ENCODE measurements at places on chromosomes 2 and 18.

- no peak for DNase-seq
Measured at GRCh38 chr2:57892920-57893319, 153.7 kb upstream of the VRK2 start.

DNA sequence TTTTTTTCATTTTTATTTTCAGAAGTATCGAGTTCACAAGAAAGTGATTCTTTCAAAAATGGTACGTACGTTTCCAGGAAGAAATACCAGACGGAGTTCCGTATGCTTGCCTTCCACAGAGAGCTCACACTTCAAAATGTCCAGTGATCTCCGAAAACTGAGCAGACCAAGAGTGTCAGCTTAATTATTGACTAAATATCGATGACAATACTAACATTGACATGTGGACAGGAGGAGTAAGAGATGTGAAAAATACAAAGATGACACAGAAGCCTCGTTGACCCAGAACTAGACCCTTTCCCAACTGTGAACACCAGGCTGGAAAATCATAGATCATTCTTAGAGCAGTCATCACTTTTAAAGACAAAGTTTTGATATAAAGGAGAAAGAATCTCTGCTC is 440.0 kb upstream of the POU3F3 start:
- DNase-seq, result no peak

- no peak for DNase-seq
Measured at GRCh38 chr2:239096676-239097427, 249.0 kb downstream of the TWIST2 start.

DNA sequence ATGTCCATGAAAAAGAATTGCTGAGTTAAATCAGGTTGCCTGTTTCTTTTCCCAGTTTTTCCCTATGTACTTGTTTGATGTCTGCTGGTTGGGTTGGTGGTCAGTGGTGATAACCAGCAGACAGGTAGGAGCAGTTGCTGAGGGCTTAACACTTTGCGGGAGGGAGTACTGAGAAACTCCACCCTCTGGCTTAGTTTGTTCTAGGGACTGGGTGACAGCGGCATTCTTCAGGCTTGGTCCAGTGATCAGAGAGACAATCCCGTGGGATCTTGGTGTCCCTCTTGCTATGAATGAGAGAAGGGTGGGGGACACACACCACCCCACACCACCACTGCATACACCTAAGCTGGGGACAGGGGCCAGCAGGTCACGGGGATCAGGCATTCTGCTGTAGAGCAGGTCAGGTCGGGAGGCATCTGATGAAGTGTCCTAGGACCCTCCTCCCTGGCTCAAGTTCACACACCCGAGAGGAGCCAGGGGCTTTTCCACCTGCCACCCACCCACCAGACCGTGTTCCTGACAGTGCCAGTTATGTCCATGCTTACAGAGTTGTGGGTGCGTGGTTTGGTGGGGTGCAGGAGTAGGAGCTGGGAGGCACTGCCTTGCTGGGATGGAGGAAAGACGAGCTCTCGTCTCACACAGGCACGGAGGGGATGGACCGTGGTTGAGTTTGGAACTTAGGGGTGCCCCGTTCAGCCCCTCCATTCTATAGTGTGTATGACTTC is 21.3 kb upstream of the ALLC start:
- DNase-seq, result no peak

DNA sequence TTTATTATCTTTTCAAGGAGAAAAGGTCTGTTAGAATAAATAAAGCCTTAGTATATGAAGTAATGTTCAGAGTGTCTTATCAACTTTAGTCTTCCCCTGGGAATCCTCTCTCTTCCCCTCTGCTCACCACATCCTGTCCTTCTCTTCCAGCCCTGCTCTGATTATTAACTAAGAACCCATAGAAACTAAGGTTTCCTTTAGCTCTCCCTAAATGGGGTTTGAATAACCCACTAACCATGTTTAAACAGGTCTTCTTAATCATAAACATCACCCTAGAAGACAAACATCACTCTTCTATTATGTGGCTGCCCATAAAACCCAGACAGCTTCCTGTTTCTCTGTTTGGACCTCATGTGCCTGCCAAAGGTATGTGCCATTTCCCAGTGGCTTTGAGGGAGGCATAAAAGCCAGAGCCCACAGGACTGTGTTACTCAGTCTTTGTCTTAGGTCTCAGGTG is 50.1 kb downstream of the SLC14A1 start:
- no peak for DNase-seq

GRCh38 chr2:158391876-158392275 is 64.7 kb downstream of the CCDC148 start:
- DNase-seq, result no peak

DNA sequence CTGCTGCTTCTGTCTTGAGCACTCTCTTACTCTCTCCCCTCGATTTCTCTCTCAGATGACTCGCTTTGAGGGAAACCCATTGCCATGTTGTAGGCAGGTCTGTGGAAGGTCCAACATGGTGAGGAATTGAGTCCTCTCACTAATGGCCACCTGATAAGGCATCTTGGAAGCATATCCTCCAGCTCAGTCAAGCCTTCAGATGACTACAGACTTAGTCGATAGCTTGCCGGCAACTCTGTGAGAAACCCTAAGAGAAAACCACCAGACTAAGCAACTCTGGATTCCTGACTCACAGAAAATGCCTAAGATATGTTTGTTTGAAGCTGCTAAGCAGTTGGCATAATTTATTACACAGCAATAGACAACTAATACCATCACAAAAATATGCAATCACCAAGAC is 51.2 kb downstream of the WDR75 start:
- DNase-seq, result no peak

DNA sequence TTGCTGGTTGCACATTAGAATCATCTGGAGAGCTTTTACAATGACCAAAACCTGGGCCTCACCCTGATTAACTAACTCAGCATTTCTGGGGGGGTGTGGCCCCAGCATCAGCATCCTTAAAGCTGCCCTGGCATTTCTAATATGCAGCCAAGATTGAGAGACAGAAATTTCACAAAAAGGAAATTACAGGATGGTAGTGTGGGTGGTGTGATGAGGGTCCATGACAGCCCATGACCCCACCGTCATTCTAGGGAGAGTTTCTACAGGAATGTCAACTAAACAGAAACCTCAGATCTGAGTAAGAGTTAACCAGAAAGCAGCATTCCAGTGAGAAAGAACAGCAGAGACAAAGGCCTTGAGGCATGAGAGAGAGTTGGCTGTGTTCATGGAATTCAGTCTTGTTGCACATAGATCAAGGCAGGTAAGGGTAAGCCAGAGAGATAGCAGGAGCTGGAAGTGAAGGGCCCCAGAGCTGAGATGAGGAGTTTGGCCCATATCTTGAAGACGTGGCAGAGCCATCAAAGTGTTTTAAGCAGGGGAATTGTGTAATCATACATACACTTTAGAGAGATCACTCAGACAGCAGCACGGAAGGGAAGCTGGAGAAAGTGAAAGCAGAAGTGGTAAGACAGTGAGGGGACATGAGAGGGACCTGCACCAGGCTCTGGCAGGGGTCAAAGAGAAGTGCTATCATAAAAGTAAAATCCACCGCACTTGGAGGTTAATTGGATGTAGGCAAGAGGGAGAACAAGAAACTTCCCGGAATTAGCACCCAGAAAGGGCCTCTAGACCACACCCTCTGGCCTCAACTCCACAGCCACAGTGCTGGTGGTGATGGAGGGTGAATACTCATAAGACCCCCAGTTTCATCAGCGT is 7.8 kb upstream of the TRABD2A start:
- no peak for DNase-seq

DNA sequence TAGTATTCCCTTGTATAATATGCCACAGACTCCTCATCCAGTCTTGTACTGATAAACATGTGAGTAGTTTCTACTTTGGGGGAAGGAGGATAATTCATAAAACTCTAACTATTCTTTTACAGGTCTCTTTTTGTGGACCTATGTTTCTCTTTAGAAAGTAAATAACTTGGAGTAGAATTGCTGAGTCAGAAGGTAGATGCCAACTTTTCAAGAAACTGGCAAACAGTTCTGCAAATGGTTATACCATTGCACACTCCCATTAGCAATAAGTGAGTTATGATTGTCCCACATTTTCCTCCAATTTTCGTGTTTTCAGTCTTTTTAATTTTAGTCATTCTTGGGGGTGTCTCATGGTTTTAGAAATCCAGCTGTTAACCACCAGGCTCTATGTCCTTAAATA is 477.2 kb upstream of the LRRTM4 start:
- DNase-seq, result no peak

GRCh38 chr2:169034256-169034655 is 3.1 kb upstream of the ABCB11 start:
- no peak for DNase-seq

DNA sequence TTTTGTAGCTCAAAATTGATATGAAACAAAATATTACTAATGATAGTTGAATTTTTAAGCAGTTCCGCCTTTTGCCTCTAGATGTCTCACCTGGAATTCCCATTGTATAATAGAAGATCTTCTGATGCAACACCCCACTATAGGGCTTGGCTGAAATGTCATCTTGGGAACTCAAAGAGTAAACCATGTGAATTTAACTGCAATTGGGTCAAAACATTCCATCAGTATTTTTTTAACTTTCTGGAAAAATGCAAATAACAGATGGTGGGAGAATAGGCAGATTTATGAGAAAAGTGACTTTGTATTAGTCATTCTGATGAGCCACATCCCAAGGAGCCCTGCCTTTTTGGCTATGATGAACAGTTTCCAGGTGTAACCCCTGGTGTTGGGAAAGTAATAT is 489.9 kb downstream of the NYAP2 start:
- DNase-seq, result peak; percentile 64

- no peak for DNase-seq
Measured at GRCh38 chr2:11430729-11431128, 35.2 kb downstream of the E2F6 start.

GRCh38 chr2:105821428-105822125 is 76.9 kb downstream of the NCK2 start:
- DNase-seq, result no peak

- no peak for DNase-seq
Measured at GRCh38 chr2:234472155-234472554, 24.7 kb downstream of the ARL4C start.

- DNase-seq, result no peak
Measured at GRCh38 chr2:108946442-108946841, 42.6 kb downstream of the EDAR start.
